ENCODE measurements at places on chromosomes 2 and 18.

DNA sequence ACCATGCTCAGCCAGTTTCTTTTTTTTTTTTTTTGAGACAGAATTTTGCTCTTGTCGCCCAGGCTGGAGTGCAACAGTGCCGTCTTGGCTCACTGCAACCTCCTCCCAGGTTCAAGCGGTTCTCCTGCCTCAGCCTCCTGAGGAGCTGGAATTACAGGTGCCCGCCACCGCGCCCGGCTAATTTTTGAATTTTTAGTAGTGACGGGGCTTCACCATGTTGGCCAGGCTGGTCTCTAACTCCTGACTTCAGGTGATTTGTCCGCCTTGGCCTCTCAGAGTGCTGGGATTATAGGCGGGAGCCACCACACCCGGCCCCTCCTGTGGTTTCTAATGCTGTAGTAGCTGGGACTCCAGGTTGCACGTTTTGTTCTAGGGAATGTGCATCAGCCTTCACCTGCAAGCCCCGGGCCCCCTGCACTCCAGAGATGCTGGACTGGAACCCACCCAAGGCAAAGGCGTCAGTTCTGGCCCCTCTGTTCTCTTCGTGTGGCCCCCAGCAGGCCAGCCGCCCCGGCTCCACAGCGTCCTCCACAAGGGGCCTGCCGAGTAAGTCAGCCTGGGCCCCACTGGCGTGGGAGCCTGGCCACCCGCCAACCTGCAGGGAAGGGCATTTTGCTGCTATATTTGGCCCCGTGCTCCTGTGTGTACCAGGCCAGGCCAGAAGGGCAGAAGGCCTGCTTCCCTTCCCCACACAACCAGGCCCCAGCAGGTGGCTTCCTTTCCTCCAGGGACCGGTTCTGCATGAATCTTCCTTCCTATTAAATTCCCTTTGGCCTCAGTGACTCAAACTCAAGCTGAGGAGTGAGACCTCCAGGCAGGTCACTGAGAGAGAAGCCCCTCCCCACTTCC, 25.7 kb upstream of the B3GNT7 start:
- DNase-seq, result no peak

GRCh38 chr18:79453816-79454735, 58.3 kb downstream of the NFATC1 start:
- DNase-seq, result no peak

DNA sequence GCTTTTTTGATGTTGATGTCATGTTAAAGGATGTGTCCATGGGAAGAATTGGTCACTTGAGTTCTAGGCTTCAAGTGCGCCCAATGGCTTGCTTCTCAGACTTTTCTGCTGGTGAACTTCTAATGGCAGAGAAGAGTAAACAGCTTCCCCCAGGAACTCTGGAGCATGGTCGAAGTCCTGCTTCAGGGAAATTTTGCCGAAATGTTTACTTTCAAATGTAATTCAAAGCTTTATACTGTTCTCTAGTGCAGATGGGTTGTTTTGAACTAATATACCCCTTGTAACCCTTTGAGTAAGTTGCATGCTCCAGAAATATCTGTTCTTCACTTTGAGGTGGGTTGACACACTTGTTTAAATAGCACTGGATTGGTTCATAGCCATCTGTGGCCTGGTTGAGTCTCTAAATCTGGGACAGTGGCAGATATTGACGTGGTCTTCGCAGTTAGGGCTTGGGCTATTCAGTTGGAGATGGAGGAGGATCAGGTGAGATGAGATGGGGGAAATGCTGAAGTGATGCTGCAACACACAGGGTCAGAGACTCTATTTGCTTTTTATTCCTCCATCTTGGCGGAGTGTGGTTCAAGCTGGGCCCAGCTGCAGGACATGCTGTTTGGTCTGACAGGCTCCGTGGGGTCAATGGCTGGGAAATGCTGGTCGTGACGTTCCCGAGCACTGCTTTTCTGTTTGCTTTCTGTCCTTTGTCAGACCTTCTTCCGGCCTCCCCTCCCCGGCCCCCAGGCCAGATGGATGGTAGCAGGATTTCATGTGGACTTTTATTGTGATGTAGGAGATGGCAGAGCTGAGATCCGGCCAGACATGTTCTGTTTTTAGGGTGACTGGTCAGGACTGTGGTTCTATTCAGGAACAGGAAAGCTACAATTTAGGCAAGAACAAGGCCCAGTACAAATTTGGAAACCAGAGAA, 35.9 kb downstream of the MYO1B start:
- DNase-seq, result no peak

DNA sequence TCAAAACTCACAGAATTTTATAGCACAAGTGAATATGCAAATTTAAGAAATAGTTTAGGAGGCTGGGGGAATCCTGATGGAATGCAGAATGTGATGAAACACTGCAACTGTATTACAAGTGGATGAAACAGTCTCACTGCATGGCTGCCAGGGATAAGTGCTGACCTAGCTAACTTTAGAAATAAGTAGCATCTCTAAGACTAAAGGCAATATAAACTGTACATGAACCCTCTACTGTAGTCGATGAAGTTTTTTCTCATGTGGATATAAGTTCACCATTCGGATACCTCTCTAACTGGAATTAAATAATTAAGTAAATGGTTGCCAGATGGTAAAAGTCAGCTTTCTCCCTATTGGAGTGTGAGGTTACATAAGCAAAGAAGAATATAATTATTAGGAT, 777.8 kb upstream of the RAB6C start:
- no peak for DNase-seq

- DNase-seq, result no peak
Observed at GRCh38 chr2:31384351-31384750, 30.2 kb downstream of the XDH start.

DNA sequence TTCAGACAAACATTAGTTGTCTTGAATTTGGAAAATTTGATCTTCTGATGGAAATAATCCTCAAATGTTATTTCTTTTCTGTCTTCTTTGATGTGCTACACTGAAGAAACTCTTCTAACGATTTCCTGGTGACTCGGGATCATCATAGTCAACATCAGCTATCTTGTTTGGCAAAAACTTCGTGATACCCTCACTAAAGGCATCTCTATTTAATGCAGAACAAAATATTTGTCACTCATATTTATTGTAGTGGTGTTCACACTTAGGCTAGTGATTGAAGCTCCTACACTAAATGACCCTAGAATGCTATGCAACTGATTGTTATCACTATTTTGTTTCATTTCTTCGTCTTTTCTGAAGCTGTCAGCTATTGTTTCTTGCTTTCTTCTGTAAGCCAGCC, 334.7 kb upstream of the ZEB2 start:
- DNase-seq, result no peak

DNA sequence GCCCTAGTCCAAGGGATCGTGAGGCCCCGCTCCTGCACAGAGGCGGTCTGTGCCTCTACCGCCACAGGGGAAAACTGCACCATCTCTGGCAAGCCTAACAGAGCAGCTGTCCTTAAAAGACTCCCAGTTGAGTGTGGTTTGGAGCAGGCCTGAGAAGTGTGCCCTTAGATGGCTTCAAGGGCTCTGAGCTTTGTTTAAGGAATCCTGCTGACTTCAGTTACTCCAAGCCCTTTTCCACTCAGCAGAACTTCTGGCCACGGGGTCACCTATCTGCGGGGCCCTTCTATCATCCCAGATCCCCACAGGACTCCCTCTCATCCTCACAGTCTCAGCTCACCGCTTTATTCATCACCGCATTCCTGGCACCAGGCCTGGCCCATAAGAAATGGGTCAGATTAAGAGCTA, 131.5 kb downstream of the CCDC74A start:
- no peak for DNase-seq

DNA sequence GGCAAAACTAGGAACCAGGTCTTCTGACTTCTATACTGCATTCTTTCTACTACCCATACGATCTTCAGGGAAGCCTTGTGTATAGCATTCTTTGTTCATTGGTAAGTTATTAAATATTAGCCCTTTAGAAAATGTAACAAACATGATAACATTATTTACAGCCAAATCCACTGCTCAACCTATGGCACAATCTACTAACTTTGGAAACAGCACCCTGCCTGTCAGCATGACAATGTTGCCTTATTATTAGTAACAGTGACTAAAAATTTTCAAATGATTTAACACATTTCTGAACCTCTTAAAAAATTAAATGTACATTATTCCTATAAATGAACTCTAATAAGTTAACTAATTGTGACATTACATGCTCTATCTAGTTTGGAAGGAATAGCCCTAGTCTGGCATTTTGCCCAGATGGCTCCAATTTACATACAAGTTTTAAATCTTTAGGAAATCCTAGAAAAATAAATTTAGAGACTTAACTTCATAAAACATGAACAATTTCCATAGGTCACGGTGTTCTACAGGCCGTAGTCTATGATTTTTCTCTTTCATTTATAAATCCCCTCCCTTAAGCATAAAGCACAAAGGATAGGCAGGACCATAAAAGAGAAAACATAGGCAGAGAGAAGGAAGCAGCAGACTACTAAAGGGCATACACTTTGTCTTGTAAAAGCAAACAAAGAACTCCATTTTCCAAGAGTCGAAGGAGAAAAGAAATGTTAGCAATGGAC, 33.7 kb downstream of the YES1 start:
- DNase-seq, result no peak

GRCh38 chr2:59239146-59239545, 998.0 kb upstream of the FANCL start:
- no peak for DNase-seq

Measured in NCI-H1092 (cell line).